Lower leg skin (tissue), 4 donors: ENCODE measurements at places on chromosomes 13 and 19. TPM values are rescaled to one million over a fixed set of nuclear protein-coding genes. Genes with fewer than 3 reads are reported as not detected.

DNA sequence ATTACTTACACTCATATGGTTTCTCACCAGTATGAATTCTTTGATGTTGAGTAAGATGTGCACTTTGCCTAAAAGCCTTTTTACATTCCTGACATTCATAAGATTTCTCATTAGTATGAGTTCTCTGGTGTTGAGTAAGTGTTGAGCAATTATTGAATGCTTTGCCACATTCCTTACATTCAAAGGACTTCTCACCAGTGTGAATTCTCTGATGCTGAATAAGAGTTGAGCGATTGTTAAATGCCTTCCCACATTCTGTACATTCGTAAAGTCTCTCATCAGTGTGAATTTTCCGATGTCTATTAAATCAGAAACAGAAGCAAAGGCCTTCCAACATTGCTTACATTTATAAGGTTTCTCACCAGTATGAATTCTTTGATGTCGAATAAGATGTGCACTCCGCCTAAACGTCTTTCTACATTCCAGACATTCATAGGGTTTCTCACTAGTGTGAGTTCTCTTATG is 14.2 kb upstream of the ZFP30 start:
- no peak for DNase-seq

DNA sequence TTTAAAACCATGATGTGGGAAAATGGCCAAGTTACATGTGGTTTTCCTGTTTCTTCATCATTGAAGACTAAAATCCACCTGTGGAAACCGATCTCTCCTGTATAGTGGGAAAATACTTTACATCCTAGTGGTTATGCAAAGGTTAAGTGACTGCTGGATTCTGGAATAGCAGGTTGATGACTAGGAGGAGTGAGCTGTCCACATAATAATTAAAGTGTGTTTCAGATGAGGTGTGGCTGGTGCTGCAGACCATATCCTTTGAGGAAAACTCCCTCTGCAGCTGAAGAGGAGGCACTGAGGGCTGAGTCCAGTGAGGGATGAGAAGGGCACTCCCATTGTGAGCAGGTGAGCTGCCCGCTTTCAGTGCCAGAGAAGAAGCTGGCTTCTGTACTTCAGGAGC is 43.2 kb downstream of the DCLK1 start:
- no peak for DNase-seq

DNA sequence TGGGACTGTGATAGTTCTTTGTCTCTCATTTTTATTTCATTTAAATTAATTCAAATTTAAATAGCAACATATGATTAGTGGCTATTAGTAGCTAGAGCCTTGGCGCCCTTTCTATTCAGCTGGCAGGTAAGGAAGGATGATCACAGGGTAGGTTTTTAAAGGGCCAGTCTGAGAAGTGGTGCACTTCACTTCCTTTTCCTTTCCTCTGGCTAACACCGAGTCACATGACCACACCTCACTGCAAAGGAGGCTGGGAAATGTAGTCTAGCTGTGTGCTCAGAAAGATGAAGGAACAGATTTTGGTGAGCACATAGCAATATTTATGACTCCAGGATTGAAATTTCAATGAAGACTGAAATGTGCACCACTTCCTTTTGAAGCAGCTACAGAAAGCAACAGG is 128.7 kb downstream of the TSHZ3 start:
- no peak for DNase-seq

GRCh38 chr19:12611361-12611699 is 610 bp downstream of the ZNF791 start:
- peak; percentile 94 for DNase-seq

DNA sequence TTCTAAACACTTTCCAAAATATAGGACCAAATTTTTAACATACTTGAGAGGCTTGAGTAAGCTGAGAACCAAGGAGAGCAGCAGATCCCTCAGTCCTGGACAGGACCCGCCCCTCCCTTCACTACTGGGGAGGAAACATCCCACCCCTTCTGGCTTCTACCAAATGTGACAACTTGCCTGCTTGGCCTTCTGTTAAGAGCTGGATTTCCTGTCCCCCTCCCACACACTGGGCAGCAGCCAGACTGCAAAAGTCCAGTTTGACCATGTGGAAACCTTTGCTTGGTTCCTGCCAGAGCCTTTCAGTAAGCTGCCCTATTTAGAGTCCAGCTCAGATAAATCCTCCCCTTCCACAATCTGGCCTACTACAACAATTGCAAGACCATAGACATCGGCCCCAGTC is 84.3 kb downstream of the FGF14 start:
- DNase-seq = peak; percentile 46

The OLFM4 gene
- 0.88 TPM for total RNA-seq
